NCI-H1417 (cell line): ENCODE measurements at places on chromosomes 2 and 18.
A peak's percentile ranks its signal among the peaks of the same experiment; 100 is the strongest.

- peak; percentile 71 for DNase-seq
Observed at GRCh38 chr18:67875060-67875459, 358.5 kb upstream of the DSEL start.

- DNase-seq, result no peak
Observed at GRCh38 chr2:159545085-159545484, 71.3 kb downstream of the BAZ2B start.

DNA sequence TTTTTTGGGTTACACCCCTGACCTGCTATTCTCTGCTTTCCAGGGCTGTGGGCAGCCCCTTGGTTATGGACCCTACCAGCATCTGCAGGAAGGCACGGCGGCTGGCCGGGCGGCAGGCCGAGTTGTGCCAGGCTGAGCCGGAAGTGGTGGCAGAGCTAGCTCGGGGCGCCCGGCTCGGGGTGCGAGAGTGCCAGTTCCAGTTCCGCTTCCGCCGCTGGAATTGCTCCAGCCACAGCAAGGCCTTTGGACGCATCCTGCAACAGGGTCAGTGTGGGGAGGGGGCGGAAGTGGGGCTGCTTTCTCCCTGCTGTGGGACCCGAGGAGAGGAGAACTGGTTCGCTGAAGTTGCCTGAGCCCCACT is 9.7 kb upstream of the WNT10A start:
- DNase-seq, result no peak

DNA sequence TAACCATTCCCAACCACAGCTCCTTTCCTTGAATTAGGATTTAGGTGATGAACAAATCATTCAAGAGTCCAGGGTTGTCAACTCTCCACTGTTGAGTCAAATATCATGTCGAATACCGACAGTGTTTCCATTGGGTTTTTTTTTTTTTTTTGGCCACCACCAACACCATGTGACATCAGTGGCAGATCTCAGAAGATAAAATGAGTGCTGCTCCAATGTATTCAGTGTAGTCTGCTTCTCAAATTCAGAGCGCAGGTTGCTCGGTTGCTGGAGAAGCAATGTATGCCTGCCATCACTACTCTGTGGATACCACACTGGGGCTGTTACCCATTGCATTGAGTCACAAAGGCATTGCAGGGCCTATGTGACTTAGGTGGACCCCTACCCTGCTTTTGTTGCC is 10.8 kb upstream of the ATL2 start:
- DNase-seq, result no peak

DNA sequence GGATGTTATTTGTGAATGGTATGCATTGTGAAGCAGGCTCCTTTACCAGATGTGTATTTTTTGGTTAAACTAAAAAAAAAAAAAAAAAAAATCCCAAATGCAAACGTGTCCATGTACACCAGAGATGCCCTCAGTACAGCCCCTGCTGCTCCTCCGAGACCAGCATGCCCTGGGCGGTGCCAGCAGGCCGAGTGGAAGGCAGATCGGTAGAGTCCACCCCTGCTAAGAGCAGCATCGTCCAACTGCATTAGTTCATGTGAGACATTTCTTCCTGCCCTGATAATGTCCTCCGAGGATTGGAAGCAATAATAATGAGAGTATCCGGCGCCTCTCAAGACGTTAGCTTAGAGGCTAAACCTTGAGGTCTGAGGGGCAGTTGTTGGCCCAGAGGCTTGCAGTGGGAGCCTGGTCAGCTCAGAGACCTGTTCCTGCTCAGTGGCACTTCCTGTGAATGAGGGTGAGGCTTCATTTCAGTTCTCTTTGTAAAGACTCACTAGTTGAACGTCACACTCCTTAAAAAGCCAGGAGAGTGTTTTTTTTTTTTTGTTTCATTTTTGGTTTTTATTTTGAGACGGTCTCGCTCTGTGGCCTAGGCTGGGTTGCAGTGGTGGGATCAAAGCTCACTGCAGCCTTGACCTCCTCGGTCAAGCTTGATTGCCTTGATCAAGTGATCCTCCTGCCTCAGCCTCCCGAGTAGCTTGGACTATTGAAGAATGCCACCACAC is 5.6 kb downstream of the SLC66A3 start:
- DNase-seq, result no peak

- no peak for DNase-seq
Observed at GRCh38 chr2:5976531-5977065, 284.4 kb downstream of the SOX11 start.

DNA sequence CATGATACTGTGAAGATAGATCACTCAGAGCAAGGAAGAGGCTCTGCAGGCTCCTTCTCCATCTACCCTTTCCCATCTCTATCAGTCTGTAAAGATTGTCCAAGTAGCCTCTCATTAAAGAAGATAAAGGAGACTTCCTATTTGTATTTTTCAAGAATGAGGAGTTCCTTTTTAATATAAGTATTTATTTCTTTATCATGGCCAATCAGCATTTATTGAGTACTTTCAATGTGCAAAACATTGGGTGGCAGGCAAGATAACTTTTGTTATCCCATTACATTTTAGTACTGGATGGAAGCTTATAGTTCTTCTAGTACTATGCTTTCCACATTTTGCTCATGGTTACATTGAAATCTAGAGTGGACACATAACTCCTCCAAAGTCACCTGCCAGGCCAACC is 3.6 kb upstream of the PDE11A start:
- DNase-seq, result no peak

DNA sequence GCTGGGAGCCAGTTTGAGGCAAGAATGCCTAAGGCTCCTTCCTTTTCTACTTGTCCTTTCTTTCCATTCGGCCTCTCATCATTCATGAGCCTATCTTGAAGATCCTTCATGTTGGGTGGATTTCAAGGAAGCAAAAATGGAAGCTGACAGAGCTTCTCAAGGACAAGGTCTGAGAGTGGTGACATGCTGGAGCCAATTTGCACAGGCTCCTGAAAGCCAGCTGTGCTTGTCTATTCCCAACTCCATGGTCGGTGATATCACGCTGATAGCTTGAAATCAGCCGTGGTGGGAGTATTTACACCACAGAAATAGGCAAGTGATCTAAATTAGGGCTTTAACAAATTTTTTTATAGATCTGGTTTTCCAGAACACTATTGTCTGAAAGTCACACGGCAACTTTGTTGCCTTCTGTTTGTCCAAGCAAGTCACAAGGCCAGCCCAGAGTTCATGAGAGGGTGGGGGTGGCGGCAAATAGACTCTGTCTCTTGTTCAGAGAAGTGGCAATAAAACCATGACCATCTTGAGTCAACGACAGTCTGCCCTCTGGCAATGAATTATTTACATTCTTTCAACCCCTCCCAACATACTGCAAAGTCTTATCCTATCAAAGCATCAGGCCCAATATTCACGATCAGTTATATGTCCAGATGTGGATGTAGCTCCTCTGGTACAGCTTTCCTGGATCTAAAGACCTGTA is 49.9 kb upstream of the SLC35F5 start:
- DNase-seq, result no peak

- DNase-seq, result no peak
Observed at GRCh38 chr18:28766721-28767120, 589.8 kb upstream of the CDH2 start.

GRCh38 chr2:196389670-196390069 is 218.3 kb upstream of the STK17B start:
- no peak for DNase-seq

DNA sequence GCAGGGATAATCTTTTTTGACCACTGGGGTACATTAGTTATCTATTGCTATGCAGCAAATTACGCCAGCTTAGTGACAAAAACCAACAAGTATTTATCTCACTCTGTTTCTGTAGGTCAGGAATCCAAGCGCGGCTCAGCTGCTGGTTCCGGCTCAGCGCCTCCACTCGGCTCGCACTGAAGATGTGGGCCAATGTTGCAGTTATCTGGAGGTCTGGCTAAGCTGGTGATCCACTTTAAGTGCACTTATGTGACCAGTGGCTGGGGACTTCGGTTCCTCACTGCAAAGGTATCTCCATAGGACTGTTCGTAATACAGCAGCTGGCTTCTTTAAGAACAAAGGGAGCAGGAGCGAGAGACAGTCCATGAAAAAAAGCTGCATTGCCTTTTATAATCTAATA is 591.9 kb downstream of the TMEM182 start:
- DNase-seq, result no peak

- no peak for DNase-seq
Observed at GRCh38 chr2:114610677-114611076, 168.2 kb downstream of the DPP10 start.

GRCh38 chr2:215812966-215813365 is 200.4 kb downstream of the MREG start:
- no peak for DNase-seq

- no peak for DNase-seq
Observed at GRCh38 chr2:27709326-27709725, 45.6 kb downstream of the SLC4A1AP start.

DNA sequence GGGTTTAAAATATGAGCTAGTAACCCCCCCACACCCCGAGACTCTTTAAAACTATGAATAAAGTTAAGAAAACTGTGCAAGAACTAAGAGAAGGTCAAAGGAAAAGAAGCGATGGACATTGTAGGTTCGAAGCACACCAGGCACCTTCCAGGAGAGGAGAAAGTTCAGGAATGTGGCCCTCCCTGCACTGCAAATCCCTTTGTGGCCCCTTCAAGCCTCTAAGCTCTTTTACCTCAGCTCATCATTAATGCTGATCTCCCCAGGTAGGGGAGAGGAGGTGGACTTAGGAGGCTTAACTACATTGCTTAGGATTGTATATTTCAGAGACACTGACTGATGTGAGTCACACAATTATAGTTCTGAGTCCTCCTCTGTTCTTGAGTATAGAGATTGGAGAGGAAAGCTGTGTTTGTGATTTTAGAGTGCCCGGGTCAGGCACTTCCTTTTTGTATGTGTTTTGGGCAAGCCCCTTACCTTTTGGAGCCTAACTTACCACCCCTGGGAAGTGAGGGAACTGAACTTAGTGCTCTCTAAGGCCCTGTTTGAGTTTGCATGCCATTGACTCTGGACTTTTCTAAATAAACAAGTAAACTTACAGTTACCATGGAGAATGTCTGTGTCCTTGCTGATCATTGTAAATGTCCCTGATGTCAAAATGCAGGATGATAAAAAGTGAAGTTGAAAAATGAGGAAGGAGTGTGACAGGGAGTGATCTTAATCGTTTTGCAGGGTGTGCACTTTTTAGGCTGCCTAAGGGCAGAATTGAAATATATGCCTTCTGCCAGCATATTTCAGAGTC is 140.8 kb upstream of the ZEB2 start:
- DNase-seq, result no peak

DNA sequence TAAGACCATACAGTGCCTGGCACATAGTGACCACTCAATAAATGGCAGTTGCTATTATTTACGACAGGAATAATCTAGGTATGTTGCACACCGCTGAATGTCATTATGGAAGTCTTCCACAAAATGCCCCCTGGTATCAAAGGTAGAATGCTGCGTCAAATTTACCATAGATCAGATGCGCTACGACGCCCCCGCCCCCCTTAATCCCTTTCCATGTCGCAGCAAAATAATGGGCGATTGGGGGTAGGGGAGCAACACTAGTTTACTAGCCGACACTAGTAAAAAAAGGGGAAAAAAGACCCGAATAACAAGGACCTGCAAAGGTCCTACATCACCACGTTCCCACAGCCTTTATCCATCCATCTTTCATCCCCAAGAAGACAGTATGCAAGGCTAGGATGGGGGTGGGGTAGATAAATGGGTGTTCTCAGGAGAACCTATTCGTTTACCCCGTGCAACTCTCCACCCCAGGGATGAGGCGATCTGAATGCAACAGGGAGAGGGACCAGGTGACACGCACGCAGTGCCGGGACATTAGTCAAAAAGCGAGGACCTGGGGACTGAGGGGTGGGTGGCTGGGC is 455 bp downstream of the PREPL start:
- no peak for DNase-seq

DNA sequence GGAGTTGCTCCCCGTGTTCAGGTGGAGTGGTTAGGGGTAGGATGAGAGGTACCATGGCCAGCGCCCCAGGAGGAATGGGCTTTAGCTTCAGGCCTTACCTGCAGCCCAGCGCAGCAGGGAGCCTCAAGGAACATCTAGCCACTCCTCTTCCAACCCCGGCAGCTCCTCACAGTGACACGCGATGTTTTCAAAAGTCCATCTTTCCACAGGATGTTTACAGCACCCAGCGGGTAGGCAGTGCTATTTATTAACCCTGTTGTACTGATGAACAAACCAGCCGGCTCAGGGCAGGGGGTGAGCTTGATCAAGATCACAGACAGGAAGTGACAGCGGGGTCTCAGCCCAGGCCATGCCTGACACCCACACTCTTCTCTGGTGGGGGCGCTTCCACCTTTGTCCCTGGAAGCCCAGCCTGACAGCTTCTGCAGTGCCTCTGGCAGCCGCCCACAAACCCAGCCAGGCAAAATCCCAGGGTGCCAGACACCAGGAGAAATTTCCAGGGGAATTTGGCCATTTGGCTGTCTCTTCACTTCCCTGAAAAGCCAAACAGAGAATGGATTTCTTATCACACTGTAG is 18.4 kb upstream of the PRLH start:
- DNase-seq, result peak; percentile 2
